Osteoblast (primary cell): ENCODE measurements at places on chromosomes 6 and 20.

DNA sequence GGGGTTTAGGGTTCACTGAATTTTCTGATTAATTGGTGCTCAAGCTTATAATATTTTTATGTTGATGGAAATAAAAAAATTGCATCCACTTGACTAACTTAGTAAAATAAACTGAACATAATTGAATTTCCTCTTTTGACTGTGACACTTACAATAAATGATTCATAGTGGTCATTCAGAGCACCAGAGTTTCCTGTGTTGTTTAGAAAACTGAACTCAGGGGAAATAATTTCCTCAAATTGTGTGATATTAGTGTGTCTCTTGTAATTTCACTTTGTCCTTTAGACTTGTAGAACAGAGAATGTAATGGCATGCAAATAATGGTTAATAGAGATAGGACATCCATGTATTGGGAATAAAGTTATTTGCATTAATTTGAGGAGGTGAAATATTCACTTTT lies 319.7 kb upstream of the MAN1A1 start:
- no peaks in the 10 kb centered on the region for H3K4me1 ChIP-seq
- DNase-seq, result no peak
- H3K4me3 ChIP-seq, result no peak overlapping the region
- H3K36me3 ChIP-seq, result no peaks in the 10 kb centered on the region
- H3K27ac ChIP-seq, result no peak overlapping the region

DNA sequence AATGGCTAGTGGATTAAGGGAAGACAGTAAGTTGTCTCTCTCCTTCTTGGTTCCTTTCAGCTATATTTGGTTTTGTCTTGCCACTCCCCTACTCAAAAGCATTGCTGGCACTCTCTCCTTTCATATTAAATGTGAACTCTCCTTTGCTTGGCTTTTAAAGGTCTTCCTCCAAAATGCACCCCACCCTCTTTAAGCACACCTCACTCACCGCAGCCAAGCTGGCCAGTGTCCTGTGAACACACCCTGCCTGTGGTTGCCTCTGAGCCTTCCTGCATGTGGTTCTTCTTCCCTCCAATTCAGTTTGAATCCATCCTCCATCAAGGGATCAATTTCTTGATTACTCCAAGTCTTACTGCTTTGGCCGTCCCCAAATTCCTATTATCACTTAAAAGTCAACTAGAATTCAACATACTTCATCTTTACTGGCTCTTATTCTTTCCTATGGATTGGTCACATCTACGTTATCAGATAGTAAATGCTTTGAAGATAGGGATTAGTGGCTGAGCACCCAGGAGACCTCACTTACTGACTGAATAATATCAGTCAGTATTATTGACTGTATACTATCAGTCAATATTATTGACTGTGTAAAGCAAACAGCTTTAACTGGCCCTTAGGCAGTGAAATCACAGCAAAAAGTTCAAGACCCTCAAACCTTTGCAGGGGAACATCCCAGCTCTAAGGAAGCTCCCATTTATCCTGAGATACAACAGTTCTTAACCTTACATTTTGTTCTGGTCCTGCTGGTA lies 41.6 kb upstream of the SPDEF start:
- peaks cover 14% of the 10 kb centered on the region for H3K4me1 ChIP-seq
- H3K27me3 ChIP-seq, result no peaks in the 10 kb centered on the region
- no peak for DNase-seq

GRCh38 chr6:4169028-4169789 lies 33.8 kb upstream of the ECI2 start:
- no peak overlapping the region for H3K27ac ChIP-seq
- no peak overlapping the region for H3K4me3 ChIP-seq
- DNase-seq, result no peak
- H3K27me3 ChIP-seq, result no peaks in the 10 kb centered on the region

- no peaks in the 10 kb centered on the region for H3K36me3 ChIP-seq
- DNase-seq, result no peak
- H3K4me3 ChIP-seq, result no peak overlapping the region
- no peak overlapping the region for H3K27ac ChIP-seq
These were observed 33.5 kb downstream of the ERMARD start for GRCh38 chr6:169784821-169785340.

DNA sequence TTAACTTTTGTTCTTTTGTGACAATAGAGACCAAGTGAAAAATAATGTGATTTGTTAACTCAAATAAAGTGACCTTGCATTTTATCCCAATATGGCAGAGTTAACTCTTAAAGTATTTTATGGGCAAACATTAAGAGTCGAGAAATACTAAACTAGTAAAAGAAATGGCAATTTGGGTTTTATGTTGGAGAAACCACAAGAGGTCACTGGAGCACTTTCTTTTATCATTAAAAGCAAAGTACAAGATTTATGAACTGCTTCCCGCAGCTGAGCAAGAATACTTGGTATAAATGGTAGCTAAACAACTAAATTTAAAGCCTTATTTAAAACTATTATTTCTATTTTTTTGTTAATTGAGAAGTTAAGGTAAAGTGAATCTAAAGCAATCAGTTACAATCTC lies 33.5 kb upstream of the MCM9 start:
- no peaks in the 10 kb centered on the region for H3K27me3 ChIP-seq
- no peaks in the 10 kb centered on the region for H3K4me1 ChIP-seq
- no peak overlapping the region for H3K27ac ChIP-seq
- no peak for DNase-seq
- H3K4me3 ChIP-seq, result no peak overlapping the region

DNA sequence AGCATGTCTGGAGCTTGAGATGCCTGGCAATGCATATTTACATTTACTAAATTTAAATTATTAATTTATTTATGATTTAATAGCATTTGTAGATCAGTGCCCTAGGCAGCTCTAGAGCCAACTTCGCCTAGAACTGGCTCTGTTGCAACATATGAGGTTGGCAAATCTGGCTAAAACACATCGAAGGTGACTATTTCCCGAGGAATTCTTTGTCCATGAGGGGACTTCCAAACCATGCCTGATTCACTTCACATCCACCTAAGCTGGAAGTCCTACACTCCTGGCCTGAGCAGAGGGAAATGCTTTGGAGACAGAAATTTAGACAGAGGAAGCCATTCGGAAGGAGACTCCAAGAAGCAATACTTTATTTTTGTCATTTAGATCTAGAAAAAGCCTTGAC lies 211.0 kb upstream of the ARG1 start:
- no peak overlapping the region for H3K27ac ChIP-seq
- no peaks in the 10 kb centered on the region for H3K4me1 ChIP-seq
- H3K27me3 ChIP-seq, result no peaks in the 10 kb centered on the region
- no peak overlapping the region for H3K4me3 ChIP-seq
- no peak for DNase-seq

DNA sequence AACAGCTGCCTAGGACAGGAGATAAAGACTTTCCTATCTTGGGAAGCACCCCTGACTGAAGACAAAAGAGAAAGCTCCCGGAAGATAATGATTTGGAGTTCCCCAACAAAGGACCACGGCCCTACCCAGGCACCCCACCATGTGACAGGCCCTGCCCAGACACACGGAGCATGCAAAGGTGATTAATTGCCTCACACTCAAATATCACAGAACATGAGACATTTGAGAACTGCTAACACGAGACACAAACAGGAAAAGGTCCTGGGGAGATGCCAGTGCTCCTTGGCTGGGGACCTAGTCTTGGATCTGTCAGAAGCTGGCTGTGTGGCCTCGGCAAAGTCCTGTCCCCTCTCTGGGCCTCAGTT lies 82.5 kb upstream of the PTPN1 start:
- H3K4me1 ChIP-seq, result peaks cover 15% of the 10 kb centered on the region
- H3K27ac ChIP-seq, result no peak overlapping the region
- no peak for DNase-seq
- H3K4me3 ChIP-seq, result no peak overlapping the region

GRCh38 chr6:32689531-32690501 lies 23.4 kb upstream of the HLA-DQB1 start:
- H3K36me3 ChIP-seq, result no peaks in the 10 kb centered on the region
- DNase-seq, result no peak
- peaks cover 3% of the 10 kb centered on the region for H3K27me3 ChIP-seq

DNA sequence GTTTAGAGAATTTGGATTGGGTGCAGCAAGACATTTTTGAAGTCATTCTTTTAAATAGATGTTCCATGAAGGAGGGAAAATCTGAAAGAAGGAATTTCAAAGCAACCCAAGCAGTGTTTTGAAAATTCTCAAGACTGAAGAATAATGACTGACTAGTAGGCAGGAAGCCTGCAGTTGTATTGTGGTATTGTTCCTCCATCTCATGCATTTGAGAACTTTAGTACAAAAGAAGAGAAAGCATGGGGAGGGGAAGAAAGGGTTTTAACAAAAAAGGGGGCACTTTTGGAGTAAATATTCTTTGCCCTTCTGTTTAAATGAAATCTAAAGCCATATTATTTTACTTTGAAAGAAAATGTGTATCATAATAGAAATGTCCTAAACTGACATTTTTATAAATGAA lies 6.6 kb downstream of the NCOA3 start:
- no peak overlapping the region for H3K27ac ChIP-seq
- H3K36me3 ChIP-seq, result peaks cover 2% of the 10 kb centered on the region
- H3K4me1 ChIP-seq, result peaks cover 6% of the 10 kb centered on the region
- no peak for DNase-seq

DNA sequence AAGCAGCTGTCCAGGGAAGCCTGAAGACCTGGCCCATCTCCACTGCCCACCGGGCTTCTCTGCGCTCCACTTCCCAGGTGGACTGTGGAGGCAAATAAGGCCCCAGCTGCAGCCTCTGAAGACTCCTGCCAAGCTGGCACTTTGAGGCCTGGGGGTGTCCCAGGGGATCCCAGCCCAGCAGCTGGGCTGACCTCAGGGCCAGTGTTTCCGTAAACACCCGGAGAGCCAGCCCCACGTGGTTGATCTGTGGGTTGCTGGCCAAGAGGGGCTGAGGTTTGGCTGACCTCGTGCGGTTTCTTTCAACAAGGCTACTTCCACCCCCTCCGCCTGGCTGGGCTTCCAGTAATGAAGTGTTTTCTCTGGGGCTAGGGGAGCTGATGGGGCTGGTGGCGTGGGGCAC lies 12.4 kb upstream of the CCN5 start:
- peak; percentile 95 for DNase-seq
- H3K36me3 ChIP-seq, result no peaks in the 10 kb centered on the region
- H3K27me3 ChIP-seq, result no peaks in the 10 kb centered on the region
- peaks cover 64% of the 10 kb centered on the region for H3K4me1 ChIP-seq
- H3K4me3 ChIP-seq, result no peak overlapping the region

DNA sequence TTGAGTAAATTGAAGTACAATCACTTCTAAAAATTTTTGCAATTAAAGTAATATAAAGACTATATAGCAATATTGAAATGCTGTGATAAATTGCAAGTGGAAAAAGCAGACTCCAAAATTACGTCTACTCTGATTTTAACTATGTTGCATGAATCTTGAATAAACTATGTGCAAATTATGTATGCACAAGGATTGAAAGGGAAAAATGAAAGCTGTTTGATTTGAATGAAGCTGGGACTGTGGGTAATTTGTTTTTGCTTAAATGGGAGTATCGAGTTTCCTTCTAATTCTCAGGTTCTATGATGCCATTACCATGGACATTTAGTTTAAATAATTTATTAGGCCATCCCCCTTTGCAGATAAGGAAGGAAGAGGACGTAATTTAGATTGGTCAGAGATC lies 198.7 kb upstream of the MYLIP start:
- no peaks in the 10 kb centered on the region for H3K36me3 ChIP-seq
- no peak for DNase-seq
- no peak overlapping the region for H3K27ac ChIP-seq
- H3K4me1 ChIP-seq, result no peaks in the 10 kb centered on the region

DNA sequence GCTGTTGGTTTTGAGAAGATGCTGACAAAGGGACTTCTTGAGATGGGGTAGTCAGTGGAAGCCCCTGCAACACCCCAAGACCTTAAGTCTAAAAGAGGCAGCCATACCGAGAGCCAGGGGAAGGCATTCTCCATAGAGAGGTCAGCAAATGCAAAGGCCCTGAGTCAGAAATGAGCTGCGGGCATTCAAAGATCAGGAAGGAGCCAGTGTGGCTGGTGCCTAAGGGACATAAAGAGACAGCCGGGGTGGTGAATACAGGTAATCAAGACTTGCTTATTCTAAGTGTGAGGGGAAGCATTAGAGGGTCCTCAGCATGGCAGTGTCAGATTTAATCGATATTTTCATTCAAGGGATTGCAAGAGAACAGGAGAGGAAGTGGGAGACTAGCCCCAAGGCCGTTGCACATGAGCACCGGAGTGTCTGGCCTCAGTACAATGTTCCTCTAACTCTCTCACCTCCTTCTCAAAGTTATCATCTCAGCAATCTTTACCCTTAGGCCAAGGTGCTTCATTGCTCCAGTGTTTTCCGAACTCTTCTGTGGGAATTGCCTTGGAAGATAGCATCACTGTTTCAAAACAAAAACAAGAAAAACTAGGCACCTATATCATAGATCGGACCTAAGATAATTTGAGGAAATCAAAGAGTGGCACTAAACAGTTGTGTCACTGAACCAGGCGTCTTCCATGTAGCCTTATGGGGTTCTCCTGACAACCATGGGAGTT lies 173.2 kb downstream of the DOK5 start:
- no peaks in the 10 kb centered on the region for H3K36me3 ChIP-seq
- H3K27ac ChIP-seq, result no peak overlapping the region
- DNase-seq, result no peak
- H3K4me1 ChIP-seq, result peaks cover 16% of the 10 kb centered on the region
- H3K27me3 ChIP-seq, result no peaks in the 10 kb centered on the region
- H3K4me3 ChIP-seq, result no peak overlapping the region

GRCh38 chr6:10250655-10251220 lies 164.1 kb downstream of the TFAP2A start:
- DNase-seq, result peak; percentile 8
- no peak overlapping the region for H3K27ac ChIP-seq
- no peak overlapping the region for H3K4me3 ChIP-seq
- no peaks in the 10 kb centered on the region for H3K4me1 ChIP-seq
- H3K27me3 ChIP-seq, result no peaks in the 10 kb centered on the region
- no peaks in the 10 kb centered on the region for H3K36me3 ChIP-seq

DNA sequence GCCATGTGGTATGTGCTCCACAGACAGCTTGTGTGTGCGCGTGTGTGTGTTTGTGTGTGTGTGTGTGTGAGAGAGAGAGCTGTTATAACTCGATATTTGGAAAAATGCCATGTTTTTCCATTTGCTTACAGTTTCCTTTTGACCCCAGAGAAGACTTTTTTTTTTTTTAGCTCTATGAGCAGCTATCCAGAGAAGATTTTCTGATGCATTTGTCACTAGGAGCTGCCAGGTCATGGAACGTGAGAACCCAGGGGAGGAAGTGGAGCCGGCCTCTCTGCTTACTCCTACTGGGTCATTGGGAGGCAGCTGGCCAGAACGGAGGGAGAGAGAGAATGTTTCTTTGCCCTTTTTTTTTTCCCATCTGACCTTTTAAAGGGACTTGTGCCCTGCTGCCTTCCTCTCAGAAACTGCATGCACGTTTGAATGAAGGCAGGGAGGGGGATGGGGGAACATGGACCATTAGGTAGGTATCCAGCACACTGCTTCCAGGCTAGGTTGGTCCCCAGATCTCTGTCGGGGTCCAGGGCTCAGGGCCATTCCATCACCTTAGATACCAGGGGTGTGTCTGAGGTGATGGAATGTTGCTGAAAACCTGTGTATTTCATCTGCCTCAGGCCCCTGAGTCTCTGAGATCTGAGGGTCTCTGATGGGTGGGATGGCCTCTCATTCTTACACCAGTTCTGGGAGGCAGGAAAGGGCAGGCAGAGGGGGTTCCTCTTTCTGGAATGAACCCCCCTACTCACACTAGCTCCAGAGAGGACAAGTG lies 11.2 kb upstream of the MRPS18A start:
- peaks cover 30% of the 10 kb centered on the region for H3K4me1 ChIP-seq
- no peaks in the 10 kb centered on the region for H3K36me3 ChIP-seq
- H3K27me3 ChIP-seq, result no peaks in the 10 kb centered on the region
- H3K27ac ChIP-seq, result no peak overlapping the region
